Foreskin fibroblast (primary cell): ENCODE measurements at places on chromosomes 1 and 21.

GRCh38 chr1:222073307-222073995 lies 331.6 kb upstream of the DUSP10 start:
- peak; percentile 88 for DNase-seq

GRCh38 chr1:173532237-173532636 lies 55.1 kb downstream of the PRDX6 start:
- DNase-seq = no peak

DNA sequence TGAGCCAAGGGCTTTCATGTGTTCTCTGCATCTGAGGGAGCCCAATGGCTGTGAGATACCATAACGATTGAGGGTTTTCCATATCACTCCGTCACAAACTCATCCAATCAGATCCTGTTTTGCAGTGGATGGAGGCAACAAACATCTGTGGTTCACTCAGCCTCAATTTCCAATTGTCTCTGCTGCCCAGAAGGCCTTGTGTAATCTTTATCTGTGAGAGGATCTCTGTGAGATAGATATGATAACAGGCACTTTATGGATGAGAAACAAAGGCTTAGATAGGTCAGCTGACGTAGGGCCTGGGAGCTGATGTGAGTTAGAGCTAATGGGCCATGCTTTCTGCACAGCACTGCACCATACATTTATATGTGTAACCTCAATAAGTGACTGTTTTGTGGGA lies 3.3 kb upstream of the MTARC1 start:
- no peak for DNase-seq

DNA sequence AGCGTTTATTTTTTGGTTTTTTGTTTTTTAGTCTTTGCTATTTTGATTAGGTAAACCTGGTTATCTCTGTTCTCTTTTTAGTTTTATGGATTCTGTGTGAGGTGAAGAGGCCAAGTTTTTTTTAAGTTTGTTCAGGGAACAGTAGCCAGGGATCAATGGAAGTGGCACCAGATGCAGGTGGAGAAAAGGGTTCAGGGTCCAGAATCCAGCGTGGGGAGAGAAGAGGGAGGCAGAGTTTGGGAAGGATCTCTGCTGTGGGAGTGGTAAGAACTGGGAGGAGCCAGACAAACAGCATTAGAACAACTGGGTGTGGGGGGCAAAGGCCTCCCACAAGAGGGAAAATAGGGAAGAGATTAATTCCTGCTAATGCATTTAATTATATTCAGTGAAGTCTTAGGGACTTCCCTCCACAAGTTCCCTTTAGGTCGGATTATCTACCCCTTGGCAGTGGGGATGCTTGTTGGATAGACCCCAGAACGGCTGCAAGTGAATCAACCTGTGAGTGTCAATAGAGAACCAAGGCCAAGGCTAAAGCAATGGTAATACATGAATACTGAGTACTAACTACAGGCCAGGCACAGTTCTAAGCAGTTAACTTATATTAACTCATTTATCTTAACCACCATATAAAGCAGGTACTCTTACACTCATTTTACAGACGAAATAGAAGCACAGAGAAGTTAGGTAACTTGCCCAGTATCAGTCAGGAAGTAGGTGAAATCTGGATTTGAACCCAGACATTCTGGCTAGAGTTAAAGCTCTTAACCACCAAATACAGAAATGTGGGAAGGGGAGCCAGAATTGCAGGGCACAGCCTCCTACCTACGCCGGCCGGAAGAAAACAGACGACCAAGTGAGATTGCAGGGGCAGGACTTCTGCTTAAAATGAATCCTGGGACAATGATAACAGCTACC lies 498 bp downstream of the GNAT2 start:
- DNase-seq = no peak

DNA sequence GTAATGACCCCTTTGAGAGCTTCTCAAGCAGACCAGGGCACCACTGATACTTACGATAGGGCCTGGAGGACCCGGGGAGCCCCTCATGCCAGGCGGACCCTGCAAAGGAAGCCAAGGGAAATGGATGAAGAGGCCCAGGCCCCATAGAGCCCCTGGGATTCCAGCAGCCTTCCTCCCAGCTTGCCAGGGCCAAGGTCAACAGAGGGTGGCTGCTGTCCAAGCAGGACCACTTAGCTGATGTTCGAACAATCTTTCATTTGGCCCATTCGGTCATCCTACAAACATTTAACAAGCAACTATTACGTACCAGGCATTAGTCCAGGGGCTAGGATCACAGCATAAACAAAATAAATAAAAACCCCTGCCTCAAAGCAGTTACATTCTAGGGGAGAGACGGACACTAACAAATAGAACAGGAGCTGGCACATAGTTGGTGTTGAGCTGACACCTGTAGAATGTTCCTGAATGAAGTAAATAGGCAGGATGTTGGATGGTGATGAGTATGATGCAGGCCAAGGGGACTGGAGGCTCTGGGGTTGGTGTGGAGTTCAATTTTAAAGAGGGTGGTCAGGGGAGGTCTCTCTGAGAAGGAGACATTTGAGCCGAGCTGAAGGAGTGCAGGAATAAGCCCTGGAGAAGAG lies 27.0 kb upstream of the PEF1 start:
- no peak for DNase-seq
